ENCODE measurements at places on chromosomes 12 and 14.

DNA sequence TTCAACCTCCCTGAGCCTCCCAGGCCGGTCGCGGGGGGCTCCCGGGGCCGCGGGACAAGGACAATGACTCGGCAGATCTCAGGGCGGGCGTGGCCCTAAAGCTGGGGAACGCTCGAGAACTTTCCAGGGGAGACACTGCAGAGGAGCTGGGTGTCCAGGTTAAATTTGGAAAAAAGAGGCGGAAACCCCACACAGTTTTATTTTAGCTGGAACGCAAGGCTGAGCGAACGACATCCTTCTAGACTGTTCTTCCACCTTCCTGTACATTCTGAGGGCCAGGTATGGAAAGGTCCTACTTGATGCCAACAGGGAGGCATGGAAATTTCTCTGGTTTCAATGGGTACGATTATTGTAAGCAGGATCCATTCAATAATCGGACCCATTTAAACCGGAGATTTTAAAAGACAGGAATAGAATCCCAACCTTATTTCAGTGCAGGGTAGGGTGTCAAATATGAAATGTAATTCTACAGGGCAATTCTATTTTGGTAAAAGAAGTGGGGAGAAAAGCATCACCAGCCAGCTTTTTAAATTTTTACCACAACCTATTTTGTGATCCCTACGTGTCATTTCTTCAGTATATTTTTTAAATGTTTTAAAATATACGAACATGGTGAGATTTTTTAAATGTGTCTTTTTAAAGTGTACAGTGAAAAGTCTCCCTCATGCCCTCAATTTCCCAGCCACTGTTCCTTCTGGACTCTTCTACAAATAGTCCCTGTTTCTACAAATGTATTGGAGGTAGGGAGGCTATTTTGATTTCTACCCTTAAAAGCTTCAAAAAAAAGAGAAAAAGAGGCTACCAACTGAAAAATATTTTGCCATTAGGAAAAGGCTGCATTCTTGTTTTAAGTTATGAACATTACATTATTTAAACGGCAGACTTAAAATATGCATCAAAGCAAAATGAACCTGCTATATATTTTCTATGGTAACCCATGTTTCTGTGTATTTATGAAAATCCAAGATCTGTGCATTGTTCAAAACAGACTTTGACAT lies 1.1 kb upstream of the UBC start:
- peak; percentile 58 for DNase-seq

DNA sequence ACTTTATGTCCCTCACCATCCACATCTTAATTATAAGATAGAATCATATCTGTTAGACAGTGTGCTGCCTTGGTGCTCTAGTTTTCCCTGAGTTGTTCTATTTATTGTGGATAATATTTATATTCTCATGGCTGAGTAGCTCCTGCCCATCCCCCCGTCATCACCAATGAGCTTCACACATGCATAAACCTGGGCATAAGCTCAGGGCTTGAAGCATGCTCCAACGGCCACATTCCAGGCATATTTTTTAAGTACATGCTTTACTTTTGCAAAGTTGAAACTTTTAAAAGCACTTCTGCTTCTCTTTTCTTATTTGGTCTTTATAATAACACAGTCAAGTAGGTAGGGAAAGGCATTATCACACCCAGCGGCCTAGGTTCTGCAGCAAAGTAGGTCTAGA lies 3.4 kb upstream of the FBXO34 start:
- DNase-seq: peak; percentile 26

DNA sequence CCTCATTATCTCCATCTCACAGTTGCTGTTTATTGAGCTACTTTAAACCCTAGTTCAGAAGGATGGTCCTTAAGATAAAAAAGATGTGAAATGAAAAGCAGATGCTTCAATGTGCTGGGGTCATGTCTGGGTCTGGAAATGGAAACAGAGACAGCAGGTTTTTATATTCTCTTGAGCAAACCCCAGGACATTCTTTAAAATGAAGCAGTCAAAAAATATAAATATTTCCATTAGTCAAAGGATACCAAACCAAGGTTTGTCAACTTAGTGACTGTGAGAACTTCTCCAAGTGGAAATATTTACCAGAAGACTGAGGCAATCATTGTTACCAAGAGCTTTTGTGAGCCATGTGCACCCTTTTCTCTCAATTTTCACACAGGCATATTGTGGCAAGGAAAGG lies 102.5 kb upstream of the DIO2 start:
- DNase-seq: peak; percentile 41

GRCh38 chr12:109580684-109581333 lies 7.2 kb downstream of the MVK start:
- no peak for DNase-seq

DNA sequence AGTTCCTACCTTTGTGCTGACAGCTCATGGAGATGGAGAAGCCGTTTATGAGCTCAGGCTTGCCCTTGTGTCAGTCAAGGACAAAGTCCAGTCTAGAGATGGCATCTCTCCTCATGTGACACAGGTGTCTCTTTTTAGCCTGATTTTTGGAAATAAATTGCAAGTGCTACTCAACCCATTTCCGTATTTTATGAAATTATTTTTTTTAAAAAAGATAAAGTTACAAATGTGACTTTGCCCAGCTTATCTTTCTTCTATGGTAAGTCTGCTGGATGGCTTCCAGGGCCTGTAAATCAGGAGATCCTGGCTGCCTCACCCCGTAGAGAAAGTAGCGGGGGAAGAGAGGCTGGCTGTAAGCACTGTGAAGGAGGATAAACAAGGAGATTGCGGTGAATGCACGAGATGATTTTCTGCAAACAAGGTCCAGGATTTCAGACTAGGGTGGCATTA lies 169.7 kb downstream of the MYRFL start:
- DNase-seq: no peak

DNA sequence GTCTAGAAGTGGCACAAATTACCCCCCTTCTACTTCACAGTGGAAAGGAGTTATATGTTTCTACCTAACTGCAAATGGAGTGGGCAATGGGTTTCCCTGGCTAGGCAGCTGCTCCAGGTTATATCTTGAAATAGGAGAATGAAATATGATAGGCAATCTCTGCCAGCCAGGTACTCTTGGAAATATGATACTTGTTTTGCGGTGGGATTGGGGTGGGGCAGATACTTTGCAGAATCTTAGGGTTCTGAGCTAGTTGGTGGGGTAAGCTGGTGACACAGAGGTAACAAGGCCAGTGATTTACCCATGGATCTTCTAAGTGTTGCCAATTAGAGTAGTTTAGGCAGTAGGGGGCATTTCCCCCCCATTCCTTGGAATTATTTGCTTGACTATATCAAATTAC lies 140.1 kb downstream of the ATP23 start:
- no peak for DNase-seq

DNA sequence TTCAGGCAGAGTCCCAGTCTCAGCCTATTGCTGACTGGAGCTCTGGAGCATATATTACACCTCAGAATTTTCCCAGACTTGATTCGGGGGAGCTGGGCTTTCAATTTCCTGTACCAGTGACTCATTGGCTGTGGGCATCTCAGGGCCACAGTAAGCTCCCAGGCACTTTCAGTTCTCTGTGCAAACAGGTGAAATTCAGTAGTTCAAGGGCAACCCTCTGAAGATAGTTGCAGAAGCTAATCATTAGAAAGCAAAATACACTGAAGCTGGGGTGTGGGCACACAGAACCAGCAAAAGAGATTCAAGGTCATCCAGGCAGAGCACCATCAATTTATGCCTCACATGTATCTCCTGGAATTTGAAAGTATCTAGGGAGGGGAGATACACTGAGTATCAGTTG lies 8.1 kb upstream of the NIN start:
- DNase-seq: no peak

DNA sequence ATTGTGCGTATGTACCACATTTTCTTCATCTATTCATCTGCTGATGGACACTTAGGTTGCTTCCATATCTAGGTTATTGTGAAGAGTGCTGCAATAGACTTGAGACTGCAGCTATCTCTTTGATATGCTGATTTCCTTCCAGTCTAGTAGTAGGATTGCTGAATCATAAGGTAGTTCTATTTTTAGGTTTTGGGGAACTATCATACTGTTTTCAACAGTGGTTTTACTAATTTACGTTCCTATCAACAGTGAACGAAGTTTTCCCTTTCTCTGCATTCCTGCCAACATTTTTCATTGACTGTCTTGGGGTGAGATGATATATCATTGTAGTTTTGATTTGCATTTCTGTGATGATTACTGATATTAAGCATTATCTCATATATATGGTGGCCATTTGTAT lies 482.2 kb downstream of the SLC16A7 start:
- no peak for DNase-seq
